ENCODE measurements at places on chromosomes 11 and 22. TPM values are rescaled to one million over a fixed set of nuclear protein-coding genes. Genes with fewer than 3 reads are reported as not detected.

- no peak overlapping the region for H3K4me3 ChIP-seq
- peaks cover 6% of the 10 kb centered on the region for H3K36me3 ChIP-seq
- H3K27ac ChIP-seq, result no peak overlapping the region
These were observed 4.3 kb upstream of the PSMC3 start for GRCh38 chr11:47430524-47430923.

DNA sequence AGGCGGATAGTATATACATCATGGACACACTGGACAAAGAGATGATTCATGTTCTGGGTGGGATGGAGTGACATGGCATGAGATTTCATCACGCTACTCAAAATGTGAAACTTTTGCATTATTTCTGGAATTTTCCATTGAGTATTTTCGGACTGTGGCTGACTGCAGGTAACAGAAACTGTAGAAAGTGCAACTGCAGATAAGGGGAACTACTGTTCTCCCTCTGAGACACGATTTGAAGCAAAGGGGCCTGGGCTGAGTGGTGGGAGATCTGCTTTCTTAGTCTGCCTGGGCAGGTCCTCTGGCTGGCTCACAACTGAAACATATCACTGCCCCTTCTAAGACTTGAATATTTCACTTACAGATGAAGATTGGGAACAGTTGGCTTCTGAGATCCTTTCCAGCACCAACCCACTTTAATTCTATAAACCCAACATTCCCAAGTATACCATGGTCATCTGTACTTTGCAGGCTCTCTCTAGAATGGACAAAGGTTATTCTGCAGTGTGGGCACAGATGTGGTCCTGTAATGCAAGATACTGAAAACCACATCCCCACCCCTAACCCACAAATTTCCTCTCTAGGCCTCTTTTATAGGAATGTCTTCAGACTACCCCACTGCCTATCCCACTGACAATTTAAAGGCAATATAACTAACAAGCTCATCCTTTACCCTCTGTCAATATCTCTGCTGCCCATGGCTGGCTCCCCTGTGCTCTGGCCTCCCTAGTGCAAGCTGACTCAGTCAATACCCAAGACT, 121.1 kb downstream of the KCNC1 start:
- no peak overlapping the region for H3K27ac ChIP-seq
- no peak overlapping the region for H3K4me3 ChIP-seq
- no peaks in the 10 kb centered on the region for H3K4me1 ChIP-seq
- no peak for DNase-seq

- DNase-seq, result peak; percentile 54
- H3K36me3 ChIP-seq, result no peaks in the 10 kb centered on the region
- H3K27me3 ChIP-seq, result peaks cover 41% of the 10 kb centered on the region
- peaks cover 11% of the 10 kb centered on the region for H3K4me1 ChIP-seq
These were observed 55.8 kb upstream of the THY1 start for GRCh38 chr11:119478711-119479285.

DNA sequence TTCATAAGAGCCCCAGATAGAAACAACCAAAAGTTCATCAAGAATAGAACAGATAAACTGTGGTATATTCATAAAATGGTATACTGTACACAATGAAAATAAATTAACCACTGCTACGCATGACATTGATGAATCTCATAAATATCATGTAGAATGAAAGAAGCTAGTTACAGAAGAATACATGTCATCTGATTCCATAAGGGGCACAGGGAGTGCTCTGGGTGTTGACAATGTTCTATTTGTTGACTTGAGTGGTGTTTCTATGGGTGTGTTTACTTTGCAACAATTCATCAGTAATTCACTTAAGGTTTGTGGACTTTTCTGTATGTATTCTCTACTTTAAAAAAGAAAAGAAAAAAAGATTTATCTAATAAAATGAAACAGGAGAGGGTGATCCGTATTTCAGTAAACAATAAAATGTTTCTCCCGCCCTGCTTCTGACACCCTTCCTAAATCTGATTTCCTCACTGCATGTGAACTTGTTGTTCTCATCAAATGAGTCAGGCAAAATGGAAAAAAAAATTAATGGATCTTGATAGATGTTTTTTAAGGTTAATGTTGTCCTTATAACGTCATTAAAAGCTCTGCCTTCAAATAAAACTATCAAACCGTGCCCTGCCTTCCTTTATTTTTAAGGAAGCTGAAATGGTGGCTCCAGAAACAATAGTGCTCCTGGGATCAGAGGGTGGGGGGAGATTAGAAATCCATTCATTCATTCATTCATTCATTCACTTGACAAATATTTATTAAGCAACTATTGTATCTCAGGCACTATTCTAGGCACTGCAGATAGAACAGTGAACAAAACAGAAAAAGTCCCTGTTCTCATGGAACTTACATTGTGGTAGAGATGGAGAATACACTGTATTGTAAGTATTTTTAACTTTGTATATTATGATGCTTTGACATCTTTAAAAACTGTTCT, 77.2 kb upstream of the CD44 start:
- DNase-seq, result no peak
- H3K4me3 ChIP-seq, result no peak overlapping the region
- H3K36me3 ChIP-seq, result no peaks in the 10 kb centered on the region
- no peaks in the 10 kb centered on the region for H3K27me3 ChIP-seq
- peaks cover 16% of the 10 kb centered on the region for H3K4me1 ChIP-seq

GRCh38 chr22:31120642-31121041, 2.1 kb upstream of the INPP5J start:
- no peak for DNase-seq
- H3K36me3 ChIP-seq, result no peaks in the 10 kb centered on the region
- no peaks in the 10 kb centered on the region for H3K27me3 ChIP-seq
- H3K27ac ChIP-seq, result no peak overlapping the region
- H3K4me1 ChIP-seq, result peaks cover 13% of the 10 kb centered on the region
- H3K4me3 ChIP-seq, result no peak overlapping the region

The LGALS12 gene
- not detected for total RNA-seq

- peaks cover 5% of the 10 kb centered on the region for H3K27me3 ChIP-seq
- H3K27ac ChIP-seq, result peak overlapping the region; percentile 37
These were observed 2.8 kb downstream of the ALKBH8 start for GRCh38 chr11:107562647-107563208.

DNA sequence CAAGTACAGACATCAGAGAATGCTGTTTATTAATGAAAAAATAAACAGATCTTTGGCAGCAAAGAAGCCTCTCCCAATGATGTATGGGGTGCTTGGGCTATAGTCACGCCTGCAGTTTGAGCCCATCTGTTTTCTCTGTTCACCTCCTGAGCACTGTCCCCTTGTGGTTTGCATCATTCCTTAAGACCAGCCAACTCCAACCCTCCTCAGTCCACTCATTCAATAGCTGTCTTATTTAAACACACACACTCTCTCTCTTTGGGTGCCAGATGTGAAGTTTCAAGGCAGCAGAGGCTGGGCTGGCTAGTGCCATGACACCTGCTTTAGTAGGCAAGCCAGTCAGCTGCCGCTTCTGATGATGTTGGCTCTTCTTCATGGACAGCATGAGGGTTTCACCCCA, 58.1 kb downstream of the POLD3 start:
- peaks cover 8% of the 10 kb centered on the region for H3K36me3 ChIP-seq
- no peak overlapping the region for H3K27ac ChIP-seq
- no peak for DNase-seq

The LGR4 gene
- total RNA-seq, result 61.9 TPM

The CRYBB3 gene
- total RNA-seq, result not detected

Data from osteocyte (in vitro differentiated cells).